ENCODE measurements at places on chromosomes 4 and X.

- no peak for DNase-seq
Measured at GRCh38 chr4:177444911-177445736, 2.9 kb upstream of the AGA start.

- DNase-seq = no peak
Measured at GRCh38 chr4:85818700-85819099, 343.8 kb downstream of the ARHGAP24 start.

DNA sequence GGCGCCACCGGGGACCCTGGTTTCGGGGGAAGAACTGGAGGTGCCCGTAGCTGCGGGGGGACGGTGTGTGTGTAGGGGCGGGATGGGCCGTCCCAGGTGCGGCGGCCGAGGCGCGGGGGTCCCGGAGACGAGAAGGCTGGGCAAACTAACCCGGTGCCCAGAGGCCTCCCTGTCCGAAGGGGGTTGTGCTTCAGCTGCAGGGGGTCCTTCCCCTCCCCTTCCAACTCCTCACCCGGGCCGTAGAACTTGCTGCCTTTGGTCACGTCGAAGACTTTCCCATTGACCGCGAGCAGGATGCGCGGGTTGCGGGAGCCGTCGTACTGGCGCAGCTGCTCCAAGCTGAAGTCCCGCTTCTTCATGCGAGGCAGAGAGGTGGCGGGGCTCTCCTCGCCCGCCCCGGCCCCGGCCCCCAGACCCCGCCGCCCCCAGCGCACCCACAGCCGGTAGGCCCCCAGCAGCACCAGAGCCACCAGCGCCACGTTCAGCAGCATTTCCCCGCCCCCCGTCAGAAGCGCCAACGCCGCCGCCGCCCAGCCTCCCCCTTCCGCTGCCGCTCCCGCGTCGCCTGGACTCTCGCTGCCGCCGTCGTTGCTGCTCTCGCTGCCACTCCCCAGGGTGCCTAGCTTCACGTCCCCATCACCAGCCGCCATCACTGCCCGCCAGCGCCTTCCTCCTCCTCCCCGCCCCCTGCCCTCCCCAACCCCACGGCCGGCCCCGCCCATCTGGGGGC, at the start of gene PGRMC2:
Gene PGRMC2 (minus strand): TSS at position 673 of the 730 bp plus-strand sequence. CDS start 23 bp downstream, at position 650.
- no peak for DNase-seq

GRCh38 chrX:24235084-24235710, 78.7 kb downstream of the SUPT20HL2 start:
- no peak for DNase-seq

- DNase-seq = no peak
Measured at GRCh38 chrX:66638591-66639500, at the start of gene EDA2R. TSS of gene EDA2R (minus strand) at chrX:66639078. CDS start at chrX:66616020, 23,058 bp downstream.

DNA sequence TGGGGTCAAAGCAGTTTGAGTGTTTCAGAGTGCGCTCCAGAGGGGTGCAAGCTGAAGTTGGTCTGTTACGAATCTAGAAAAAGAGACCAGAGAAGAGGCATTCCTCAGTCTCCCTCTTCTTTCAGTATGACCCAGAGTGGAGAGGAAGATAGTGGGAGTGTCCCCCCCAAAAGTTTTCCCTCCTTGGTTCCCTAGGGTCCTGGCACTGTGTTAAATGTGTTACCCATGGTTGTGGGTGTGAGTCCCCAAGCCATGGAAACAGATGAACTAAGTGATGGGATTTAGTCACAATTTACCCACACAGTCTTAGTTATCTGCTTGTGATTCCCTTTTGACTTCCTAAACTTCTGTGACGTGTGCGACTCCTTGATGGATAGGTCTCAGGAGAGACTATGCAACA, 27.0 kb upstream of the NAF1 start:
- no peak for DNase-seq

GRCh38 chr4:94577136-94577535, 125.4 kb downstream of the PDLIM5 start:
- DNase-seq = no peak

- DNase-seq = no peak
Measured at GRCh38 chr4:119284876-119285780, 36.8 kb downstream of the FABP2 start.

- DNase-seq = no peak
Measured at GRCh38 chrX:97374266-97374665, 490.6 kb downstream of the RPA4 start.

DNA sequence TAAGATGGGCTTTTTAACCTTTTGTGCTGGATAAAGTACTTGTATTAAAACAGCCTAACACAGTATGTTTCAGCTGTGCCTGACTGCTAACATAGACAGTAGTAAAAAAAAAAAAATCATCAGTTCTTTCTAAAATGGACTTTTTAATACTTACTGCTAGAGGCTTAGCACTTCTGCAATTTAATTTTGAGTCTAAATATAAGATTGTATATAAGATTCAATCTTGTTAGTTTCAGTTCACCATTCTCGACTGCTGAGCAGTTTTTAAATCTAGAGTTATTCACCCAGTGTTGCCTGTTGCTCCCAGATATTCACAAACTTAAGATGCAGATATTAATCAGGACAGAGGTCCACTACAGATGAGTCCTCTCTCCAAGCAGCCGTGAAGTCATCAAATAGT, 6.8 kb downstream of the PLA2G12A start:
- no peak for DNase-seq

DNA sequence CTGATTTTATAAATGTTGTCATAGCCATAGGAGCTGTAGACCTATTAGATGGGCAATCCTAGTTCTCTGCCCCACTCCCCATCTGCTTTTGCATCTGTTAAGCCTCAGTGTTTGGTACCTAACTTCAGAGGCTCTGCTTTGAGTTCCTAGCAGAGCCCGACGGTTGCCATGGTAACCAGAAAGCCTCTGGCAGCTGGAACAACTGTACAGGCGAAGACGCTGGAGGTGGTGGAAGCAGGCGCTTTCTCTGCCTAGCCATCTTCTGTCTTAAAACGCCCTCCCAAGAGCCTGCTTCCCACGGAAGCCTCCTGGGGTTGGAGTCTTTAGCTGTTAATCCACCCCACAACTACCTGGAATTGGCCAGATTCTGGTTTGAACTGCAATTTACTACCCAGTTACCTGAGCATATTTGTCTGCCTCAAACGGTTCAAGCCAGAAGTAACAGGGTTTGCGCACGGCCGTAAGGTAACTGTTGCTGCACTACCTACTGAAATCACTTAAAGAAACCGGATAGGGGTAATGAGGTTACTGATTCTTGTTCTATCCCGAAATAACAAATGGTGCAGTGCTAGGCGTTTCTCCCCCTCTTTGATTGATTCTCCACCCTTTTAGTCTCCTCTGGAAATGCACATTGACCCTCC, 1.0 kb upstream of the GABRG1 start:
- no peak for DNase-seq

DNA sequence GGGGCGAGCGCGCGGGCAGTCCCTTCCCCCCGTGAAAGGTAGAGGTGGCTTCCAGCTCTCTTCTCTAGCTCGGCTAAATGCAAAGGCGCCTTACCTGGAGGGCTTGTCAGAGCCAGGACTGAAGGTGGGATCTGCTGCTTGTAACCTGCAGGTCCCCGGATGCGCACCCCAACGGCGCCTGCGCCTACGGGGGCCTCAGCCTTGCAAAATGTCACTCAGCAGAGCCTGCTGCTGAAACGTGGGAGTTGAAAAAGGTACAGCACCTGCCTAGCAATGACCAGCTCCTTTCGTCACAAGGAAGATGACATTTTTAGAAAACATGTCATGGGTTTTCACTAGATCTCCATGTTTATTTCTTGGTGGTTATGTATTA, 583 bp downstream of the ABHD18 start:
- no peak for DNase-seq

DNA sequence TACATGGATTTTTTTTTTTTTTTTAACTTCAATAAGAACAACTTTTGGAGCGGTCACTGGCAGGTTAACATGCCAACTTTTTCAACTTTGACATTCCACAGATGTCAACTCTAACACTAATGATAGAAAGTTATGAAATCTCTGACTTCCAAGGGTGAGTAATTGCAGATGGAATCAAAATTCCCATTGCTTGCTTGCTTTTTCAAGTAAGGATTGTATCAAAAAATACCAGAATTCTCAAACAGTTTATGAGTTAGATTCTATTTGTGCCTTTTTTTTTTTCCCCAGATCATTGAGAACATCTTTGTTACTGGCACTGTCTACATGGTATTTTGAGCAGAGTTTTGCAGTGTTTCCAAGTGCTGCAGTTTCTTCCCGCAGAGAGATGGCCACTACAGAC, 50.3 kb upstream of the OTUD4 start:
- DNase-seq = no peak

- DNase-seq = no peak
Measured at GRCh38 chrX:37509349-37509748, 62.1 kb upstream of the LANCL3 start.

DNA sequence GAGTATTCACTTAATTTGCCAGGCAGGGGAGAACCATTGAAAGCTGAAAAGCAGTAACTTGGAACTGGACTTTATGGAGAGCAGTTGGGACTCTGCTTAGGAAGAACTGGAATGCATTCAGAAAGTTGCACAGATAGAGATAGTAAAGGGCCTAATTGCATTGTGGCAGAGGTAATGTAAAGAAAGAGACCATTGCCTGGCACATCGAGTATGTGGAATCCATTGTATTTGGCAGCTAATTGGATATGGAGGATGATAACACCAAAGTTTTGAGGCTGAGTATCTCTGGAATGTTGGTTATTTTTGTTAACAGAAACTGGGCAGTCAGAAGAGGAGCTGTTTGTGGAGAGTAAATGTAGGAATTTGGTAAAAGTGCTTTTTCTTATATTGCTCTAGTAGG, 169.9 kb downstream of the BMPR1B start:
- no peak for DNase-seq

GRCh38 chrX:132677233-132677716, 188.4 kb upstream of the MBNL3 start:
- DNase-seq = no peak

DNA sequence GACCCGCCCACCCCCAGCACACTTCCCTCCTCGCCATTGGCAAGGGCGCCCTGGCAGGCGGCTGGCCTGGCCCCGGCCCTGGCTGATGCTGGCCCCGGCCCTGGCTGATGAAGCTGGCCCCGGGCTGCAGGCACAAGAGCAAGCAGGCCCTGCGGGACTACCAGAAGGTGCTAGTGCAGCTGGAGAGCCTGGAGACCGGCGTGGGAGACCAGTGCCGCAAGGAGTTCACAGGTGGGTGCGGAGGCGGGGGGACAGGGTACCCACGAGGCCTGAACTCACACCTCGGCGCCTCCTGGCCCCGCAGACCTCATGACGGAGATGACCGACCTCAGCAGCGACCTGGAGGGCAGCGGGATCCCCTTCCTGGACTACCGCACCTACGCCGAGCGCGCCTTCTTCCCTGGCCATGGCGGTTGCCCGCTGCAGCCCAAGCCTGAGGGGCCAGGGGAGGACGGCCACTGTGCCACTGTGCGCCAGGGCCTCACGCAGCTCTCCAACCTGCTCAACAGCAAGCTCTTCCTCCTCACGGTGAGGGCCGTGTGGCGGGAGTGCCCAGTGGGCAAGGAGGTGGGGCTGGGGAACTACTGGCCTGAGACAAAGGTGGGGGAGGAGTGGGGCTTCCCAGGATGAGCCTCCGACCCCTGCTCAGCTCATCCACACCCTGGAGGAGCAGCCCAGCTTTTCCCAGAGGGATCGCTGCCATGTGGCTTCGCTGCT, 6.1 kb upstream of the SRPK3 start:
- no peak for DNase-seq

- no peak for DNase-seq
Measured at GRCh38 chrX:40172401-40173142, 74.8 kb upstream of the BCOR start.

DNA sequence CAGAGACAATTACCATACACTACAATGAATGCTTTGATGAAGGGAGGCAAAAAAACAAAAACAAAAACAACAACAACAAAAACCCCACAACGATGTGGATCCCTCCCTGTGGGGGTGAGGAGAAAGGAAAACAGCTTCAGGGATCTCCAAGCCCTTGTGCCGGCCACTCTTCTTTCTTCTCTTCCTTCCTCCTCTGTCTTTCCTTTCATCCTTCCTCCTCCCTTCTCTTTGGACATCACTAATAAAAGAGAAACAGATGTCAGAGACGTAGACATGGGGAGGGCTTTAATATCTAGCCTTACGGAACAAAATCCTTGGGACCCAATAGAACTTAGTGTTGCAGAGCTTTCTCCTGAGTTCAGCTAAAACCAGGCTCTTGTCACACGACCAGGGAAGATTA, 18.8 kb upstream of the STX18 start:
- no peak for DNase-seq

GRCh38 chr4:89277412-89277811, 30.2 kb downstream of the GPRIN3 start:
- DNase-seq = no peak

DNA sequence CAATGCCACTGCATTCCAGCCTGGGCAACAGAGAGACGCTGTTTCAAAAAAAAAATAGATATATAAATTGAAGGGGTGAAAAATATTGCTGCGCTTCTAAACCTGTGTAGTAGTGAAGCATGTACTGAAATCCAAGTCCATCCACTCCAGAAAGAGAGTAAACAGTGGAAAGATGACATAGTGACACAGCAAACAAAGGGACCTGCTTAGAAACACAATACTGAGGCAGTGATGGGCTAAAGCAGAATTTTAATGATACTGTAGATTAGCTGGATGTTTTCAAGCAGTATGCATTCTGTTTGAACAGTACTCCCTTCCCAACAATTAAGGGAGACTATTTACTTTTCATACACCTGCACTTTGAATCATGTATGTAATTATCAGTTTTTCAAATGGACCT, 42.5 kb downstream of the TFDP3 start:
- no peak for DNase-seq

DNA sequence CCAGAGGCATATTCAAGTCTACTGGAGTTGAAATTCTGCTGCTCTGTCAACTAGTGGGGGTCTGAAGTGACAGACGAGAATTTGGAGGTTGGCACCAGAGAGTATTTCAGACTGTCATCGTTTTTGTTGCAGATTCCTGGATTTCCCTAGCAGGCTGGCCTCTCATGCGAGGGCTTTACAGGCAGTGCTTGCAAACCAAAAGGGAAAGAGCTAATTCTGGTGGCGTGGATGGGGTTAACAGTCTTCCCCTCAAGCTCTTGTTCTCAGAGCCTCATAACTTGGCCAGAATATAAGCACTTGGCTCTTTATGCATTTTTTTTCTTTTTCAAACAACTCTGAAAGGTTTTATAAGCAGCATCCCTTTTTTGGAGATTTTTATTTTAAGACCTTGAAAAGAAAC, at the start of gene SPARCL1:
Gene SPARCL1 (minus strand): TSS at position 190 of the 400 bp plus-strand sequence. CDS start 29,802 bp downstream, outside the sequence.
- no peak for DNase-seq

DNA sequence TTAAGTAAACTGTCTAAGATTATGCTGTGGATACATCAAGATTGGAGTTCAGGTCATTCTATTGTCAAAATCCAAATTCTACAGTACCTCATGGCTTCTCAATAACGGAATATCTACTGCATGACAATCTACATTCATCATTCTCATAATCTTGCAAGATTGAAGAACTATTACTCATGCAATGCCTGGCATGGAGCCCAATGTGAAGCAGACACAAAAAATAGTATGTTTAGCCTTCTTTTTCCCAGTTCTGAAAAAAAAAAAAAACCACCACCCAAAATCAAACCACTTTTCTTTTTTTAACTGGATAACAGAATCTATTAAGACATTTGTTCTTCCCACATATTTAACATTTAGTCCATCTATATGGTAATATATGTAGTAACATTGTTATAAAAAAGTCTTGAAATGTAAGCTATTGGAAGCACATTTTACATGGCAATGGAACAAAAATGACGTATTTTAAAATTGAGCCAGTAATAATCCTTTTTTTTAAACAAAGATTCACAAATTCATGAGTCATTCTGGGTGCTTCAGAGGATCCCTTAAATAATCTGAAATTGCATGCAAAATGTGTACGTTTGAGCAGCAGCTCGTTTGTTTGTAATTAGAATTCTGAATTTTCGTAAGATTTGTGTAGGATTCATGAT, 232.2 kb upstream of the FMR1 start:
- DNase-seq = no peak
